ENCODE measurements at places on chromosomes 4 and X. TPM values are rescaled to one million over a fixed set of nuclear protein-coding genes. Genes with fewer than 3 reads are reported as not detected.

STOX2 gene
- 6.6 TPM for total RNA-seq

GYPA gene
- 0.69 TPM for total RNA-seq

DNA sequence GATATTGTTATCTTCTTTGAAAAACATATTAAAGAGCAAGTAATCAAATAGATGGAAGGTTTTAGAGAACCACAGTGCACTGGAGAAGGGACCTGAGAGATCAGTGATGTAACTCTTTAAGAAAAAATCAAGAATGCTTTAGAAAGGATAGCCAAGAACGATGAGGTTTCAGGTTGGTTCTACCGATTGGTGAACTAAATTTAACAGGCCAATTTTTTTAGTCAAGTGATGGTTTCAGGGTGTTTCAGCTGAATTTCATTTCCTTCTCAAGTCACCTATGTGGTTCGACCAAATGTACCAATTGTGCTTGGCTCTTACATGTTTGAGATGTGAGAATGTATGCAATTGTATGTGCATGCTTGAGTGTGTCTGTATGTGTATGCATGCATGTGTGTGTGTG is 26.5 kb downstream of the HS3ST1 start:
- DNase-seq: no peak

GRCh38 chr4:138977524-138977923 is 38.1 kb upstream of the NOCT start:
- no peak for DNase-seq

DNA sequence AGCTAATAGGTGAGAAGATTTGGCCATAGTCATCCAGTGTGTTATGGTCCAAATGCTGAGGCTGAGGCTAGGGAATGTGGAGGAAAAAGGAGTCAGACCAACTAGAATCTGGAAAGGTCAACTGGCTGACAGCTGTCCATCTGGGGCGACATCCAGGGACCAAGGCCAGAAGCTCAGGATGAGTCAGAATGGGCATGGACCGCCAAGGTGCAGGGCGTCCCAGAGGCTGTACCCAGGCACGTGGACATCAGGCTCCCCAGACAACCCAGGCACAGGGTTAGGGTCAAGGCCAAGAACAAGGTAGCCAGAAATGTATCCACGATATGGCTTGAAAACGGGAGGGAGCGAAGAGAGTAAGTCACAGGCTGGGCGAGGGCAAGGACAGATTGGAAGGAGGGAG is 26.1 kb upstream of the PTTG2 start:
- no peak for DNase-seq

DNA sequence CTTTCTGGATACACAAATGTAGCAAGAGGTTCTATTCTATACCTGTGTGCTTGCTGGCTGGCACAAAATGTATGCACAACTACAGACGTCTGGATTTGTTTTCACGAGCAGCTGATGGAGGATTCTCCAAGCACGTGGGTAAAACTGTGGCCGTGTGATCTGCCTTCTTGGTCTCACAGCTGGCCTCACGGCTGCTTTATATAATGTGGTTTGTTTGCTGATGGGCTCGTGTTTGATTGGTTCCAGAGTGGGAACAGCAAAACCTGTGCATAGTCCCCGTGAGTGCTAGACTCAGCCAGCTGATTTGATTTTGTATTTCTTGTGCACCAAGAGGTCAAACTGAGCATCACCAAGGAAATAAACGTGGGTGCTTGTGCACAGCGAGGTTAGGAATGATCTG is 262.6 kb upstream of the RPS6KA3 start:
- DNase-seq: no peak
